ENCODE measurements at places on chromosomes 1 and 21. TPM values are rescaled to one million over a fixed set of nuclear protein-coding genes. Genes with fewer than 3 reads are reported as not detected.
A peak's percentile ranks its signal among the peaks of the same experiment; 100 is the strongest.

DNA sequence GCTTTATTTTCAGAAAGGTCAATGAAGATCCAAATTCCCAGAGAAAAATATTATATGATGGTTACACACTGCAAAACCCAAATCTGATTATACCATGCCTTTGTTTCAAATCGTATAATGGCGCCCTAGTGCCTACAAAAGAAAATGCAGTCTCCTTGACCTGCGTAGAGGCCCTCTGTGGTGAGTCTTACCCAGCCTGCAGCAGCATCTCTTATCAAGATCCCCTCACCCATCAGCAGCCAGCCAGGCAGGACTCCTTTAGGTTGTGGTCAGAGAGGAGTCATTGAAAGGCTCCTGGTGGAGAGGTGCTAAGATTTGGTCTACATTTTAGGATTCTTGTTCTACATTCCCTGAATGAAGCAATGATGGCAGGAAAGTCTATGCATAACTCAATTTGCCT lies 23.7 kb upstream of the DAB1 start:
- no peak for DNase-seq

GRCh38 chr1:20147846-20148570 lies 8.9 kb downstream of the PLA2G2F start:
- no peak for DNase-seq

- DNase-seq: no peak
Measured at GRCh38 chr1:48190881-48191280, 31.6 kb upstream of the SLC5A9 start.

- no peak for DNase-seq
Measured at GRCh38 chr1:38418195-38419030, 371.8 kb upstream of the POU3F1 start.

- DNase-seq: no peak
Measured at GRCh38 chr1:101960142-101960541, 36.6 kb downstream of the OLFM3 start.

GRCh38 chr21:36689324-36689723 lies 9.6 kb upstream of the SIM2 start:
- no peak for DNase-seq

DNA sequence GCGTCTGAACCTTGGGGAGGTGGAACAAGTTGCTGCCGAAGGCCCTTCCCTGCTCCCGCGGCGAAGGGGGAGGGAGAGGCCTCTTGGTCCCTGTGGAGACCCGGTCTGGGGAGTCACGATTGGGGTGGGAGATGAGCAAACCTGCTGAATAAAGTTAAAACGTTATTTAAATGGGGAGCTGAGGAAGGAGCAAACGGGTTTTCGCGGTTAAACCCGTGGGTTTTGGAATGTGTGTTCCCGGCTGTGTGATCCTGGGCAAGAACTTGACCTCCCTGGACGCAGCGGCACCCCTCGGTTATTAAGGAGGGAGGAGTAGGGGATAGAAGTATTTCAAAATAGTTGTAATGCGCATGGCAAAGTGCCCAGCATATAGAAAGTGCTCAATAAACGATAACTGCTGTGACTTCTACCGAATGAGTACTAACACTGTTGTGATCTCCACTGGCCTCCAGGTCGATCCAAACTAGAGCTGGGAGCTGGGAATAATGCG lies 3.4 kb downstream of the FAM110D start:
- no peak for DNase-seq

GRCh38 chr1:31617916-31618746 lies 642 bp downstream of the HCRTR1 start:
- DNase-seq: peak; percentile 22

Gene MANEAL
- 0.65 TPM for total RNA-seq

- DNase-seq: peak; percentile 88
Measured at GRCh38 chr1:6603238-6603914, 707 bp upstream of the KLHL21 start.

GRCh38 chr1:54774820-54775498 lies 10.6 kb upstream of the PARS2 start:
- peak; percentile 15 for DNase-seq

GRCh38 chr1:202584707-202585589 lies 125.3 kb downstream of the SYT2 start:
- DNase-seq: no peak

DNA sequence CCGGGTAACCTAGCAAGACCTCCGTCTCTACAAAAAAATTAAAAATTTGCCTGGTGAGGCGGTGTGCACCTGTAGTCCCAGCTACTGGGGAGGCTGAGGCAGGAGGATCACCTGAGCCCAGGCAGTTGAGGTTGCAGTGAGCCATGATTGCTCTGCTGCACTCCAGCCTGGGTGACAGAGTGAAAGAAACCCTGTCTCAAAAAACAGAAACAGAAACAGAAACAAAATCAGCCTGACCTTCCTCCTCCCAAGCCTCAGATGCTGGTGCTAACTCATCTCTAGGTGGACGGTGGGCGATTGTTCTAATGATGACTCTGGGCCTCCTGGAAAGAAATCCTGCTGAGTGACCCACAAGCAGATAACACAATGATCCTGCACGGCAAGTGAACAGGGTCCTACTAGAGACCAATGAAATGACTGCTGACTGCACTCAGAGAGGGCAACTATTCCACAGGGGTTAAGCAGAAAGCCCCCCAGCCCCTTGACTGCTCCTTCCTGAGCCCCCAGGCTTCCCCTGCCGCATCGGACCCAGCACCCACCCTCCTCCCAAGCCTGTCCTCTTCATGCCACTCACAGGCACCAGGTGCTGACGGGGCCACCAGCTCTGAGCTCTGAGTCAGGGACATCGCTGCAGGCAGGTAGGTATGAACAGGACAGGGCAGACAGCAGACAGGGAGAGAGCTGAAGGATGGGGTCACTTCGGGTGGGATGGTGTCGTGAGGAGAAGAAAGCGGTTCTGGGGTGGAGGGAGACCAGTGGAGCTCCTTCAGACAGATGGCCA lies 27.8 kb upstream of the LRRC38 start:
- no peak for DNase-seq

- DNase-seq: peak; percentile 17
Measured at GRCh38 chr1:202807451-202807925, 733 bp downstream of the KDM5B start.

DNA sequence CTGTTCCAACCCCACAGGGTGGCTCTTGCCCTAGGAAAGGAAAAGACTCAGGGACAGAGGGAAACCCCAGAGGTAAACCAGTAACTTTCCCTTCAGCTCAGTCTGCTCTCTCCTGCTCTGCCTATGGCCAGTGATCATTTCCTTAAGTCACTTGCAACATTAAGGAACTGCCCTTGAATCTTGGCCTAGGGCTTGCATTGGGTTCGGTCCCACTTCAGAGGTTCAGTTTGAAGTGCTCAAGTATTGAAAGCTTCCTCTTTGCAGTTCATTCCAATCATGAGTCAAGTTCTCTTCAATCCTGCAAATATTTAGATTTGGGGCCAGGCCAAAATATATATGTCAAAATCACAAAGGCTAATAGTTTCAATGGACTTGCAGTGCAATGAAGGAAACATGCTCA lies 97.7 kb upstream of the IRF2BP2 start:
- DNase-seq: peak; percentile 66

DNA sequence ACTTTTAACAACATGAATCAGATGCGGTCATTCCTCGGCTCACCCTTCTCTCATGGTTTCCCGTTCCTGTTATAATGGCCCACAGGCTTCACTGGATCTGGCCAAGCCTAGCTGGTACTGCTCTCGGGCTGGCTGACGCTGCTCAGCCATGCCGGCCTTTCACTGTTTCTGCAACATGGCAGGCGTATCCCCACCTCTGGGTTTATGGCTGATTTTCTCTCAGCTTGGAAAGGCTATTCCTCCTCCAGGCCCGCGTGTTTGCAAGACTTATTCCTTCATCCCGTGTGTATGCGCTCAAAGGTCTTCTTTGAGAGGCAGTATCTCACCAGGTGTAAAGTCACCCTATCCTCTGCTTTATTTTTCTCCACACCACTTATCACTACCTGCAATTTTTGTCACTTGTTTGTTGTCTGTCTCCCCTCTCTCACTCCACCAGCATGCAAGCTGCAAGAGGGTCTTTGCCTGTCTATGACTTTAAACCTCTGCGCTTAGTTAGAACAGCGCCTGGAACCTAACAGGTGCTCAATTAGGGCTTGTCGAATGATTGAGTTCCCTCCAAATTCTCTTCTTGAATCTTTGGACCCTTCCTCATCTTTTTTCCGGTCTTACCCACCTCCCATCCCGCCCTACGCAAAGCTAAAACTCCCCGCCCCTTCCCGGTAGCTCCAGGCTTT lies 491 bp upstream of the RAP1A start:
- no peak for DNase-seq

- no peak for DNase-seq
Measured at GRCh38 chr1:55190109-55190508, 25.1 kb downstream of the USP24 start.

DNA sequence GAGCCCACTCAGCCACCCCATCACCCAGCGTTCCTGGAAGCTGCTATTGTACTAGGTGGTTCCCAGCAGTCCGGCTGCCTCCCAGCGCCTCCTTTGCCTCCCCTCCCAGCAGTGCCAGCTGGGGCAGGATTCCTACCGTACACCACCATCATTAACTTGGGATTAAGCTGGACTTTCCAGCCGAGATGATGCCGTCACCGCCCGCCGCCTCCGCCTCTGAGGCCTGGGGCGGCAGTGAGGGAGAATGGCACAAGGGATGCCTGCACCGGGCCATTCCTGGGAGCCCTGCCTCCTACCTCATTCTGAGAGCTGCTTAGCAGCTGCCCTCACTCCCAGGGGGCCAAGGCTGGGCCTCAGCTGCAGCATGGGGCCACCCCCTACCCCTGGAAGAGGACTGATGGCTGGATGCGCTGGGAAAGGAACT lies 13.2 kb downstream of the CNTN2 start:
- no peak for DNase-seq

Gene DMRTA2
- total RNA-seq: 0.18 TPM

DNA sequence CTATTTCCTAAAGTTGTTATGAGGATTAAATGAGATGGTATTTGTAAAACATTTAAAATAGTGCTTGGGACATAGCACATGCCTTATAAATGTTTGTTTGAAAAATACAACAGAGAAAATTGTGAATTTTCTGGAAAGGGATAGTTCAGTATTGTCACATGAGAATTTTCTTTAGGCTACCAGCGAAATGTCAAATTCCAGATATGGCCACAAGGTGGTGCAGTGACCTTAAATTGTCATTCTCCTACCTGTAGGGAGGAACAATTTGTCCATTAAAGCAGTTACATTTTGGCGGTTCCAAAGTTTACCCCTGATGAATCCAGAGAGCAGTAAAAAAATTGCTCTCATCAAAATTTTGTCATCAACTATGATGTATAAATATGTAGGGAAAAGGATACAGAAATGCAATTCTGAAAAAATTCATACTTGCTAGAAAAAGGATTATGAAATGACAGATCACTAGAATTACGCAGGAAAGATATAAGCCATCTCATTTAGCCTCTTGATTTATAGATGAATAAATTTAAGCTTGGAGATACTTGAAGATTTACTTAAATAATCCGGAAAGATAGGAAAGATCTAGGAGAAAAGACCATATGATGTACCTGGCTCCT lies 50.2 kb upstream of the TSHB start:
- peak; percentile 74 for DNase-seq

Gene SPRR2F
- total RNA-seq: not detected

DNA sequence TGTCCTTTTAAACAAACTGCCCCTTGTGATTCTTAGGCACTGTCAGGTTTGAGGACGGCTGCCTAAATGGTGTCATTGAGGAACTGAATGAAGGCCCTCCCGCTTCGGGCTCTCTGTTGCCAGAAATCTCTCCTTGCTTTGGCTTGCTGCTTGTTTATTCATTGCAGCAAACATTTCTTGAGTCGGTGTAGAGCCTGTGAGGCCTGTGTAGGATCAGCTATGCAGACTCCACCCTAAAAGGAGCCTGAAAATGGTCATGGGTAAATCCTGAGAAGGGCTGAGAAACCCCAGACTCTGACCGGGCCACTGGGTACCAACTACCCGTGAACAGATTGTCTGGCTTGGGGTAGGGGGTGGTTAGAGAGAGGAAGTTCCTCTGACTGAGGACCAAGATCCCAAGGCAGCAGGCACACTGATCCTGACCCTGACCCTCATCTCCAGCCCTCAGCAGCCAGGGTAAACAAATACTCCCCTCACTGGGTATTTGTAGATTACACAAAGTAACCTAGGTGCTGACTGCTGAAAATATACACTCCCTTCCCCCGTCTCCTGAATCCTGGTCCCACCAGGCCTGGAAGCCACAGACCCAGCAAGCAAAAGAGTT lies 3.1 kb downstream of the IL6R start:
- peak; percentile 21 for DNase-seq

DNA sequence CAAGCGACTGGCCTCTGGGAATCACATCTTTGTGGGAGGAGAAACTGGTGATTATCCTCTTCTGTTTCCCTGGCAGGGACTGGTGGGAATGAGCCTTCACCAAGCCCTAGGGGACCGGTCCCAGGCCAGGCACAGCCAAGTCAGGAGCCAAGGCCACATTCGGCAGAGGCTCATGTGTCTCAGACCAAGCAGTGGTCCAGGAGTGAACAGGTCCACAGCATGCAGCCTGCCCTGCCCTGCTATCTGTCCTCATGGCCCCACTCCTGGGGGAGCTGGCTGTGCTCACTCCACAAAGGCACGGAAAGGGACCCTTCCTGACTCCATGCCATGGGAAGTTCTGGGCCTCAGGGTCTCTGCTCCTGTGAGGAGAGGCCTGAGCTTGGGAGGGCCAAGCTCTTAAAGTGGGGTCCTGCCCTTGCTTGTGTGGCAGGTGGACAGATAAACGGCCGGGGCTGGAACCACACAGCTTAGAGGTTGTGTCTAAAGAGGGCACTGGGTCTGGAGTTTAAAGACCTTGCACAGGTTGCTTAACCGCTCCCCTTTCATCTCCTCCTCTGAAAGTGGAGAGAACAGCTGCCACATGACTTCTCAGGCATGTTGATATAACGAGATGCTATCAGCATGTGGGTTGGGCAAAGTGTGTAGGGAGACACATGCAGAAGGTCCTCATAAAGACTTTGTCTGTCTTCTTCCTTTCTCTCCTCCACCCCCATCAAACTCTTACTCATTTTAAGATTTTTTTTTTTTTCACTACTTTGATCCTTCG lies 57.5 kb downstream of the CASQ2 start:
- no peak for DNase-seq

- DNase-seq: no peak
Measured at GRCh38 chr1:159791461-159791860, 10.7 kb downstream of the DUSP23 start.

DNA sequence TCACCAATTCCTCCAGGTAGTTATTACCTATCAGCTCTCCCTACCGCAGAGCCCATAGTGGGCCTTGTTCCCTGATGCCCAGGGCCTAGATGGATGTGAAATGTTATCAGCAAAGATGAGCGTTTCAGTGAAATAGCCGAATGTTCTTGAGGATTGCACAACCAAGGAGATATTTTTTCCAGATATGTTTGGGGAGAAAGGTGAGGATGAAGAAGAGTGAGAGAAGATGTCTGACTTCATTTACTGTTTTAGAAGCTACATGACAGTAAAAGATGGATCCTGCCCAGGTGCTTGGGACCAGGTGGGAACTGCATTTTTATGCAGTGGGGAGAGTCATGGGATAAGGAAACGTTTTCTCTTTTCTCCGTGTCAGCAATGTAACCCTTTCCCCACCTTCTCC lies 231.7 kb upstream of the C1orf174 start:
- no peak for DNase-seq
